Fibroblast of the aortic adventitia (primary cell): ENCODE measurements at places on chromosomes 1 and 21. TPM values are rescaled to one million over a fixed set of nuclear protein-coding genes. Genes with fewer than 3 reads are reported as not detected.

The CFAP74 gene
- total RNA-seq: not detected in 2 replicates

The ST6GALNAC3 gene
- total RNA-seq: 0.74 and 3.1 TPM in 2 replicates

The IL19 gene
- total RNA-seq: 0.41 TPM in 1 of 2 replicates, not detected in the other

The IL22RA1 gene
- 0.09 TPM in 1 of 2 replicates, not detected in the other for total RNA-seq

The PBX1 gene
- 66.1 and 95.6 TPM in 2 replicates for total RNA-seq

The KRTAP19-1 gene
- total RNA-seq: not detected in 2 replicates

The OR6F1 gene
- not detected in 2 replicates for total RNA-seq
